NCI-H2081 treated with DMSO at 0.1 percent for 48 hours (cell line): ENCODE measurements at places on chromosomes 7 and 10.

- DNase-seq = no peak
Observed at GRCh38 chr7:24741679-24742505, 15.4 kb downstream of the GSDME start.

- DNase-seq = no peak
Observed at GRCh38 chr10:121988361-121989324, at the start of gene TACC2. TSS of gene TACC2 (plus strand) at chr10:121989163. CDS start at chr10:122021982, 32,819 bp downstream.

- no peak for DNase-seq
Observed at GRCh38 chr7:16412274-16413254, 8.8 kb downstream of the CRPPA start.

DNA sequence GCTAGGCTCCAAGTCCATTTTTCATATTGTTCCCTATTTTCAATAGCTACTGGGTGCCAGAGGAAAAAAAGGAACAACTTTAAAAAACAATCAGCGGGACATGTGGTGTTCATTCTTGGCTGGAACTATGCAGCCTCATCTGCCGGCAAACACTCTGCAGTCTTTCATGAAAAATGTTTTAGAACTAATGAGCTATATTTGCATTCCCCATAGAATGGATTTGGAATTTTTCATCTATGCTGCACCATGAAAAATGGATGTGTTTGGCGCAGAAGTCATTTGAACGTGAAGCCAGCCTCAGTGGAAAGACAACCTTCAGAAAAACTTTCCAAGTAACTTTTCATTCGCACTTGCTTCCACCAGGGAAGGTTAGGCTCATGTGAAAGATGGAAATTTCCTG is 270.5 kb downstream of the SKAP2 start:
- DNase-seq = no peak

GRCh38 chr7:97499204-97499603 is 232.7 kb upstream of the TAC1 start:
- DNase-seq = peak; percentile 26

- no peak for DNase-seq
Observed at GRCh38 chr10:19111501-19112267, 63.1 kb downstream of the MALRD1 start.

GRCh38 chr7:28782362-28782761 is 175.8 kb downstream of the TRIL start:
- DNase-seq = no peak

- peak; percentile 56 for DNase-seq
Observed at GRCh38 chr7:82164813-82165212, 278.8 kb downstream of the CACNA2D1 start.

DNA sequence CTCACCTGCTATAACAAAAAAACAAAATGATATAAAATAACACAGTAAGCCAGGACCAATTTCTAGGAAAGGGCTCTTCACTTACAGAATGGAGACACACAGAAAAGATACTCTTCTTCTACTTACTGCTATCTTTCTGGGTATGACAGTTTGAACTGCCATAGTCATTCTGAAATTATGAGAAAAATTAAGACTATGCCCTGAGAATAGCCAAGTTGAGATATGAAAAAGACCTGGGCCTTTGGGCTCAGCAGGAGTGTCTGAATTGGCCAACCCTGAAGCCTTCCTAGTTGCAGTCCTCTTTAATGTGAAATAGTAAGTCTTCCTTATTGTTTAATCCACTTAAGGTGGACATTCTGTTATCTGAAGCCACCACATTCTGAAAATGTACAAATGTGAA is 519.5 kb downstream of the GRID1 start:
- no peak for DNase-seq

- DNase-seq = no peak
Observed at GRCh38 chr10:78867555-78867939, 201.2 kb upstream of the ZMIZ1 start.

- DNase-seq = no peak
Observed at GRCh38 chr10:69421611-69422308, 5.0 kb upstream of the TACR2 start.
